ENCODE measurements at places on chromosomes 1 and 21. TPM values are rescaled to one million over a fixed set of nuclear protein-coding genes. Genes with fewer than 3 reads are reported as not detected.

GRCh38 chr1:209617755-209618154 is 34.2 kb downstream of the CAMK1G start:
- no peak for DNase-seq

DNA sequence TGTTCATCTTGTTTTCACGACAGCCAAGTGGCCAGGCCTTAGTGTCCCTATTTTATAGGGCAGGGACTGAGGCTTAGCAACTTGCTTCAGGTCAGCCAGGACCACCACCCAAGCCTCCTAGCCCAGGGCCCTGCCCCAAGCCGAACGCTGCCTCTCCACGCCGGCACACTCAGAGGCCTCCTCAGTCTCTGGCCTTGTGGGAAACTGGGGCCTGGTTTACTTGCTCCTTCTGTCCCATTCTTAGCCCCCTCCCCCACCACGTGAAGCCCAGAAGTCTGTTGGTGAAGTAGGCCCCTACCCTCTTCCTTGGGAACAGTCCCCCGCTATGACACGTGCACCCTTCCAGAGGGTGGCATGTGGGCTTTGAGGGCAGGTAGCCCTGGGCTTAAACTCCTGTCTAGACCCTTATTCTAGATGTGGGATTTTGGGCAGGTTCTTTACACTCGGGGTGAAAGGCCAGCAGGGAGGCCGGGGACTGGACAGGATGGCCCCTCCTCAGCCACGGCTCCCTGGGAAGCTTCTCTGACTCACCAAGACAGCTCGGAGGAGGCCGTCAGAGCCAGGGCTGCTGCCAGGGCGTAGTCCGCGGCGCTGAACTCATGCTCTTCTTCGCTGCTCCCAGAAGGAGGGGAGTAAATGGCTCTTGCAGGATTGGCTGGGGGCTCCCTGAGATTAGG is 4.3 kb downstream of the MYOM3 start:
- no peak for DNase-seq

- DNase-seq, result no peak
Measured at GRCh38 chr1:111888740-111889376, 100.6 kb downstream of the KCND3 start.

DNA sequence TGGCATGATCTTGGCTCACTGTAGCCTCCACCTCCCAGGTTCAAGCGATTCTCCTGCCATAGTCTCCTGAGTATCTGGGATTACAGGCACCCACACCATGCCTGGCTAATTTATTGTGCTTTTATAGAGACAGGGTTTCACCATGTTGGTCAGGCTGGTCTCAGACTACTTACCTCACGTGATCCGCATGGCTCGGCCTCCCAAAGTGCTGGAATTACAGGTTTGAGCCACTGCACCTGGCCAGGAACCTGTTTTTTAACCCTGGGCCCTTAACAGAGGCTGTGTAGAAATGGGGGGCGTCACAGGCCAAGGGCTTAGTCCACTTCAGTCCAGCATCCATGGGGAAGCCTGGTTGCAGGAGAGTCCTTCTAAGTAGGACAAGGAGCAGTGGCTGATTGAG is 9.3 kb downstream of the FBLIM1 start:
- no peak for DNase-seq

GRCh38 chr1:231134624-231135023 is 27.2 kb upstream of the TRIM67 start:
- DNase-seq, result no peak

- DNase-seq, result no peak
Measured at GRCh38 chr1:174039027-174039426, 16.9 kb upstream of the RC3H1 start.

DNA sequence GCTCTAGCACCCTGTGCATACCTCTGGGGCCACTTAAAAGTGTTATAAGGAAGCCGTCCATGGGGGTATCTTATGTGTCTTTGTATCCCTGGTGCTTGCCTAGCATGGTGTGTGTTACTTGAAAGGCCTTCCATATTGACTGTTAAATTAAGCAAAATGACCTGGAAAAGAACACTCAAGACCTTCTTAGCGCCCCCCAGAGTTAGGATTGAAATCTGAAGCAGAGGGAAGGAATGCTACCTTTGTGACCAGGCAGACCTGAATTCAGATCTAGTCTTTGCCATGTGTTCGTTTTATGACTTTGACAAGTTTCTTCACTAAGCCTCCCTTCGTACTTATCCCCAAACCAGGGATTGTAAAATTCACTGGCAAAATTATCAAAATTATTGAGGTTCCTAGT is 59.9 kb downstream of the SLC22A15 start:
- no peak for DNase-seq

DNA sequence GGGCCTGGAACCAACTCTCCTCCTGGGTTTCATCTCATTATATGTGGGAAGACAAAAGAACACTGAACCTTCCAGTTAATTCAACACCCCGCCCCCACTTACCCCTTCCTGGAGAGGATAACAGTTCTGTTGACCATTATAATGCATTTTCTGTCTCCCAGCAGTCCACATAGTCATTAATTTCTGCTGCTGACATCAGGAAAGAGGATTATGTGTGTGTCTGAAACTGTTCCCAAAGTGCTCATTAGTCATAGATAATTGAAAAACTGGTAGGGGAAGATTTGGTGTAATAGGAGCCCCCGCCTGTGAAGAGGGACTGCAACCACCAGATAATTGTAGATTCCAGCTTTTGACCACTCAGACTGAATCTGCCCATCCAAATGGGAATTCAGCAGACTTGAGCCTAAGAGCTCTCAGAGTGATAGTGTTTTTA is 208.7 kb downstream of the FGGY start:
- no peak for DNase-seq

DNA sequence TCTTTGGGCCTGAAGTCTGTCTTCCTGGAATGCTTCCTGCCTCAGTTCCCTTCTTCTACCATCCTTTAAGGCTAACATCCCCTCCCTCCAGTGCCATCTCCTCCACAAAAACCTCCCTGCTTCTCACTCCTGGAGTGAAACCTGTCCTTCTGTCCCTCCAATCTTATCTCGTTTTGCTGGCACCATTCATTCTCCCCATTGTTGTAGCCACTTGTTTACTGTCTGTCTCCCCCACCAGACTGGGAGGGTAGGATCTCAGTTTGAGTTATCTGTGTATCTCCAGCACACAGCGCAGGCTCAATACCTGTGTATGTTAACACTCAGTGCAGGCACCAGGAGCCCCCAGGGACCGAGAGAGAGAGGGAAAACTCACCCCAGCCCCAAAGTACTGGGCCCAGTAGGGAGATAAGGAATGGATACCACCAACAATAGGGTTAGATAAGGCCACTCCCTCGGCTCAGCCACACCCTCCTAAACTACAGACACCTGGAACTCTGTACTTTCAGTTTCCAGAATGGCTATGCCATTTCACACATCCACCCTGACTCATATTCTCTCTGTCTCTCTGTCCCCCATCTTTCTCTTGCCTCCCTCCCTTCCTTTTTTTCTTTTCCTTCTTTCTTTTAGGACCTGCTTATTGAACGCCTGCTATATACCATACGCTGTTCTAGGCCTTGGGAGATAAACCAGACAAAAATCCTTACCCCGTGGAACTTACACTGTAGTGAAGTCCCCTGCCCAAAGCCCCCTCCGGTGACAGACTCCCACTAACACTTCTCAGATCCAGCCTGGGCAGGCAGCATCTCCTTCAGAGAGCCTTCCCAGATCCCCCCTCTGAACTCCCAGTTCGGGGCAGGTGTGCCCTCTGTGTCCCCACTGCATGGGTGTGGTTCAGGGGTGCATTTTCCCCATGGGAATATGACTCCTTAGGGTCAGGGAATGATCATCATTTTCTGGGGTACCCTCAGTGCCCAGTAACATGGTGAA is 3.3 kb upstream of the SSBP3 start:
- DNase-seq, result no peak

DNA sequence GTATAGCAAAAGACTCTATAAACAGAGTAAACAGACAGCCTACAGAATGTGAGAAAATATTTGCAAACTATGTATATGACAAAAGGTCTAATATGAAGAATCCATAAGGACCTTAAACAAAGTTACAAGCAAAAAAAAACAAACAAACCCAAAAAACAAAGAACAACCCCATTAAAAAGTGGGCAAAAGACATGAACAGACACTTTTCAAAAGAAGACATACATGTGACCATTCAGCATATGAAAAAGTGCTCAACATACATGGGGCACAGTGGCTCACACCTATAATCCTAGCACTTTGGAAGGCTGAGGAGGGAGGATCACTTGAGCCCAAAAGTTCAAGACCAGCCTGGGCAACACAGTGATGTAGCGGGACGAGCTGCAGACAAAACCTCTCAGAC is 17.9 kb upstream of the OR2B11 start:
- no peak for DNase-seq

- no peak for DNase-seq
Measured at GRCh38 chr1:198151688-198152087, 5.1 kb upstream of the NEK7 start.

- no peak for DNase-seq
Measured at GRCh38 chr1:93631626-93632365, 49.8 kb downstream of the BCAR3 start.

DNA sequence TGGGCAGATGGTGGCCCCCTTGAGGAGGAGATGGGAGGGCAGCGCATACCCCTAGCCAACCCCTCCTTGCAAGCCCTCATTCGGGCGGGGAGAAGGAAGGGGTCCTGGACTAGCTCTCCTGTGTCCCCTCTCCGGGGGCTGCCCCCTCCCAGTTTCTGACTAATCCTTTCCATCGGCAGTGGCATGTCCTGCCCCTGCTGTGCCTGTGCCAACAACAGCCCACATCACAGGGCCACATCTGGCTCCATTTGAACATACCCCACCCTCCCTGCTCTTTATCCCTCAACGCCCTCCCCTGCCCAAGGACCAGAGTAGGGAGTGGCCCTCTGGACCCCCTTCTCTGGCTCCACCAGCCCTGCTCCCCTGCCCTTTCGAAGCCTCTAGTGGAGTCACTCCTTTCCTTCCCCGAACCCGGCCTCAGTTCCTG is 11.0 kb upstream of the LMNA start:
- peak; percentile 61 for DNase-seq

DNA sequence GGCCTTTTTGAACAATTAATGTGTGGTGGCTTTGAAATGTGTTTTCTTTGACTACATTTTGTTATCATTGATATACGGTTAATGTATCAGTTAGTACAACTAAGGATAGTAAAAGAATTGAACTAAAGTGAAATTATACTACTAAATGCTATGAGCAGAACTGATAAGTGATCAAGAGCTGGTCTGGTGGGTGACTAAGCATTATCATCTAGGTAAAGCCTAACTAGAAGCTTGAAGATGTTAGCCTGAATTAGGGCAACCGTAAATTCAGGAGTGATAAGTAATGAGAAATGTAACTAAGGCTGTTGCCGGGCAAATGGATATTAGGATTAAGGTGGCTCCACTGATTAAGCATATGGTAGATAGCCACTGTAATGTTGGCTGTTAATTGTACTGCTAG is 16.0 kb upstream of the GCLM start:
- no peak for DNase-seq

GRCh38 chr1:236581528-236581927 is 22.8 kb downstream of the HEATR1 start:
- DNase-seq, result no peak

GRCh38 chr1:19617376-19617775 is 26.7 kb upstream of the NBL1 start:
- no peak for DNase-seq

GRCh38 chr1:174480324-174480723 is 32.6 kb downstream of the GPR52 start:
- DNase-seq, result no peak

GRCh38 chr1:112308716-112309115 is 87.3 kb upstream of the CTTNBP2NL start:
- no peak for DNase-seq

DNA sequence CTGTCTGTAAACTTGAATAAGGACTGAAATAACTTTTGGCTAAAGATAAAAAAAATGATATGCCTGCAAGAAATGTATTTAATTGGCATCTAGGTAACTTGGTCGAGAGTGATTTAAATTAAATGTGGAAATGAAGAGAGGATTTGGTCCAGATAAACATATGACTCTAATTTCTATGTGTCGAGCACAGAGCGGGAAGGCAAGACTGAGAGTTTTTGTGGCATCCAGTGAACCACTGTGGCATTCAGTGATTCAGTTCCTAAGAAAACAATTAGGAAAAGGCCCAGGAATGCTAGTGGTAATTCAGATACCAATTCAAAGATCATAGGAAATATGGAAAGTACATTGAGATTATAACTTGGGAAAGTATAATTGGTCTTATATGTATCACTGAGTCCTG is 39.6 kb downstream of the PDE4B start:
- no peak for DNase-seq

GRCh38 chr1:74824497-74825107 is 91.7 kb downstream of the TYW3 start:
- no peak for DNase-seq

DNA sequence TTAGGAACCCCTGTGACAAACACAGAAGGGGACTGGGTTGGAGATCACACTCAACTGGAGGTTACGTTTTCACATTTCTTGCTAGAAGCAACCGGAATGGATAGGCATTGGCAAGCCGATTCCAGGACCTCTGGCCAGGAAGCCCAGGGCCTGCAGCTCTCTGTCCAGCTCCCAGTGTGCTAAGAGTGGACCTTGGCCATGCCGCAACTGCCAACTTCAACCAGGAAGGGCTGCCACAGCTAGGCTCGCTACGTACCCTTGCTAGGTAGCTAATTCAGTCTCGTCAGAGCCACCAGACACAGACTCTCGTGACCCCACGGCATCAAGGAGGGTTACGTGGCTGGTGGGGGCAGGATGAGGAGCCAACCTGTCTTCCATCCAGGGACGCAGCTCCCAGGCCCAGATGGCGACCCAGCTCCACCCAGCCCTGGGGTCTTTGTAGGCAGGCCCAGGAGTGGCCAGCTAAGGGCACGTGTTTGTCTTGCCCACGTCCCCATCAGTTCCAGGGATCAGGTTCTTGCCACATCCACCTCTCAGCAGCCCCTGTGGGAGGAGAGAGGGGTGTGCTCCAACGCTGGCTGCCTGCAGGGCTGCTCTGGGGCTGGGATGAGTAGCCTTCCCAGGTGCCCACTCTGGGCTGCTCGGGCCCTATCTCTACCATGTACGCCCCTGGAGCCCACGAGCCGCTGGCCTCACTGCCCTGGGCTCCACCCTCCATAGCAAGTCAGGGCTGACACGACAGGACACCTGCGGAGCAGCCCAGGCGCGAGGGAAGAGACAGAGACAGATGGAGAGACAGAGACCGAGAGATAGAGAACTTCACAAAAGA is 39.2 kb downstream of the UBE2G2 start:
- DNase-seq, result no peak

- no peak for DNase-seq
Measured at GRCh38 chr1:219900201-219900600, 28.2 kb downstream of the SLC30A10 start.

Gene MPL
- not detected for total RNA-seq

Gene KRTAP21-2
- total RNA-seq, result not detected

Gene GCSAML
- total RNA-seq, result 0.42 TPM

Gene APOBEC4
- 0.69 TPM for total RNA-seq

Gene SLC22A15
- 3.8 TPM for total RNA-seq

Gene SYT14
- 0.45 TPM for total RNA-seq

Gene OR2T6
- total RNA-seq, result not detected

Gene KHDC4
- 38.7 TPM for total RNA-seq

Gene SH2D5
- 0.70 TPM for total RNA-seq

Gene SPRR1B
- total RNA-seq, result not detected

Gene RAB42
- total RNA-seq, result 4.2 TPM

Gene MTX1
- 22.0 TPM for total RNA-seq

Data from ovary (tissue), 10 donors.